CD4-positive, alpha-beta T cell treated with Interferon alpha-2 for 1 hour (primary cell): ENCODE measurements at places on chromosomes 16 and 17.

GRCh38 chr16:19382084-19382801, 35.4 kb upstream of the TMC5 start:
- DNase-seq = no peak

- no peak for DNase-seq
These were observed 48.9 kb upstream of the MRPS23 start for GRCh38 chr17:57898487-57899311.

DNA sequence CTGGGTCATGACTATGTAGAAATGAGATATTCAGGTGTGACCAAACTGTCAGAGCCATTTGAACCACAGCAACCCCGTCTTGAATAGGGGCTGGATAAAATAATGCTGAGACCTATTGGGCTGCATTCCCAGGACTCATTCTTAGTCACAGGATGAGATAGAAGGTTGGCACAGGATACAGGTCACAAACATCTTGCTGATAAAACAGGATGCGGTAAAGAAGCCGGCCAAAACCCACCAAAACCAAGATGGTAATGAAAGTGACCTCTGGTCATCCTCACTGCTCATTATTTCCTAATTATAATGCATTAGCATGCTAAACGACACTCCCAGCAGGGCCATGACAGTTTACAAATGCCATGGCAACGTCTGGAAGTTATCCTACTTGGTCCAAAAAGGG, 545.5 kb downstream of the TMEM114 start:
- no peak for DNase-seq

GRCh38 chr16:13427943-13428342, 492.0 kb upstream of the ERCC4 start:
- DNase-seq = no peak

DNA sequence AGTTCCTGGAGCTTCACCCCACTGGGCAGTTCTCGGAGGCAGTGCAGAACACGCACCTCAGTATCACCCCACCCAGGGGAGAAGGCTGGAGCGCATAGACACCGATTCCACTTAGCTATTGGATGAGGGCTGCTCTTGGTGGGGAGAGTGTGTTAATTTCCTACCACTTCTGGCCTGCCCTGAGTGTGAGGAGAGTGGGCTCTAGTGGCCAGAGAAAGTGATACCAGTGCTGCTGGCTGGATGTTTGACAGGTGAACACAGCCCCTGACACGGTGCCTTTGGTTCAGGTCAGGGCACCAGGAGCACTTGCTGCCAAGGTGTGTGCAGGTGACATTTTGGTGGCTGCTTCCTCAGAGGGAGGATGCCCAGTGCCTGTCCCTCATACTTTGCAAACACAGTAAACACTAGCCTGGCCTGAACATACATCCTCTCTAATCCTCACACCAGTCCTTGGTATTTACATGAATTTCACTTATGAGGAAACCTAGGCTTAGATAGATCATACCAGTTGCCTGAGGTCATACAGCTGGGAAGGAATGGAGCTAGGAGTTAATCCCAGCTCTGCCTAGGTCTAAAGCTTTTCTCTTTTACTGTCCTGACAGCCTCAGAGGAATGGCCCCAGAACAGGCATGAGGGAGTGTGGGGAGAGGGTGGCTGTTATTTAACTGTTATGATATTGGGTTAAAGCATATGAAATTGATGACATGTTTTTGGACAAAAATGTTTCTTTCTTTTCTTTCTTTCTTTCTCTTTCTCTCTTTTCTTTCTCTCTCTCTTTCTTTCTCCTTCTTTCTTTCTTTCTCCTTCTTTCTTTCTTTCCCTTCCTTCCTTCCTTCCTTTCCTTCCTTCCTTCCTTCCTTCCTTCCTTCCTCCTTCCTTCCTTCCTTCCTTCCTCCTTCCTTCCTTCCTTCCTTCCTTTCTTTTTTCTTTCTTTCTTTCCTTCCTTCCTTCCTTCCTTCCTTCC, 21.0 kb upstream of the ITGAX start:
- peak; percentile 55 for DNase-seq
